ENCODE measurements at places on chromosomes 11 and 22.

DNA sequence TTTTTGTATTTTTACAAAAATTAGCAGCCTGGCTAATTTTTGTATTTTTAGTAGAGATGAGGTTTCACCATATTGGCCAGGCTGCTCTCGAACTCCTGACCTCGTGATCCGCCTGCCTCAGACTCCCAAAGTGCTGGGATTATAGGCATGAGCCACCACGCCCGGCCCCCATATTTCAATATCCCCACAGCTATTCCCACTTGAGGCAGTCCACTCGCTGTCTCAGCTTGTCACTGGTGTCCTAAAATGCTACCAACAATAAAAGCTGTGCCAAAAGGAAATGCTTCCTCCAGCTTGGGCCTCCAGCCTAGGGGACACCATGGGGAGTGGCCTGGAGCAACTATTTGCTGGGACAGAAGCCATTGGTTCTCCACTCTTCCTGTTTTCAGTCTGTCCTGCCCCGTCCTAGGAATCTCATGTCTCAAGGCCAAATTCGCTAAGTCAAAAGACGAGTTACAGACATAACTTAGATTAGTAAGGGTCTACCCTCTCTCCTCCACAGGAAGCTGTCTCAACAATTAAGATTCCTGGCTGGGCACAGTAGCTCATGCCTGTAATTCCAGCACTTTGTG, 7.3 kb upstream of the SPINDOC start:
- no peak for DNase-seq

- DNase-seq, result no peak
Measured at GRCh38 chr11:122847466-122847865, 9.2 kb downstream of the CRTAM start.

- peak; percentile 85 for DNase-seq
Measured at GRCh38 chr11:122628810-122629555, 26.5 kb upstream of the UBASH3B start.

GRCh38 chr11:107816028-107816427, 42.6 kb downstream of the SLC35F2 start:
- no peak for DNase-seq

DNA sequence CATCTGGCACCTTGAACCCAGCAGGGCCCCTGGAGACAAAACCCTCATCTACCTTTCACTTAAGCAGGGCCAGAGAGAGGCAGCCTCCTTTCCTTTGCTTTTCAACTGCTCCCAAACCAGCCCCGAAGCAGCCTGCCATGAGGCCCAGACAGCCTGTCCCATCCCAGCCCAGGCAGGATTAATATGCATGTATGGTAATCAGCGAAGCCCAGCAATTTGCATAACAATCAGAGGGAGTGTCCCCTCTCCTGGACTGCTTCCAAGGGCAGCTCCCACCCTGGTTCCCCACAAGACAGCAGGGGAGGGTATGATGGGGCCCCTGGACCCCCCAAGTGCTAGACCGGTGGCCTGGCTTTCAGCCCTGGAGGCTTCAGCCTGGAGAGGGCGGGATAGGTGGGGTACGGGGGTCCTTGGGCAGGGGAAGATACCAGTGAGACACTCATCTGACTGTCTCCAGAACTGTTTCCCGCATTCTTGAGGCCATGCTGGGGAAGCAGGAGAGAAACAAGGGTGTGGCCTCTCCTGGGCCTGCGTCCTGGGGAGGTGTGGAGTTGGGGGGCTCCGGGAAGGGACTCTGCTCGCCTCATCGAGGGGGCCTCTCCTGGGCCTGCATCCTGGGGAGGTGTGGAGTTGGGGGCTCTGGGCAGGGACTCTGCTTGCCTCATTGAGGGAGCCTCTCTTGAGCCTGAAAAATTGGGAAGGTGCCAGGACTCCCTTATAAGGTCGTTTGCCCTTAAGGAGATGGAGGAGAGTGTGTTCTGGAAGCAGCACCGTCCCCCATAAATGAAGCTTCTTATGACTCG, 93.2 kb upstream of the PRR5 start:
- no peak for DNase-seq

DNA sequence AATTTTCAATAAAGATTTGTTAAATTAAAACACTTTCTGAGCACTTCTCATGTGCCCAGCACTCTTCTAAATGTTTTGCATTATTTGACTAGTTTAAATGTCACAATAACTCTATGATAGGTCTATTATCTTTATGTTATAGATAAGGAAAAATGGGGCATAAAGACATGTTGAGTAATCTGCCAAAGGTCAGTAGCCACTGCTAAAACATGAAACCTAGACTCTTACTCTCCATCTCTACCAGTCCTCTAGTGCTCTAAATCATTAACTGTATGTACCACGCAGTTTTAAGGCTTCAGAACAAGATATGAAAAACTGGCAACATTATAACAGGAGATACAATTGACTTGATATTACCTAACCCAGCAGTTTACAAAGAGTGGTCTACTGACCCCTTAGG, 6.9 kb downstream of the RAB6A start:
- DNase-seq, result no peak

DNA sequence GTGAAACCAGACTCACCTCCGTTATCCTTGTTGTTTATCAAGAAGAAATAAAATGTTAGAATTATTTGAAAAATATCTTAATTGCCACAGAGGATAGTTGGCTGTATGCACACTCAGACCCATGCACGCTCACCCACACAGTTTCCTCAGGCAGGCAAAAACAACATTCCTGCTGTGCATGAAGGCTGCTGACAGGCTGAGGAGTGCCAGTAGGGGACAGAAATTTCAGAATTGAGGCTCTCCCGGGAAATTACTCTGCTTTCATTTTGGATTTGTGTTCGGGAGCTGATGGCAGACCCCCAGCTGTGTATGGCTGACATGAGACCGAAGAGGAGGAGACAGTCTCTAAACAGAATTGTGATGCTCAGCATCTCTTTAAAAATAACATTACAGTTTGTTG, 87.5 kb downstream of the AMOTL1 start:
- DNase-seq, result no peak

- no peak for DNase-seq
Measured at GRCh38 chr11:103338621-103339484, 229.6 kb downstream of the DYNC2H1 start.

GRCh38 chr11:11798586-11799438, 43.0 kb upstream of the USP47 start:
- DNase-seq, result peak; percentile 85

GRCh38 chr11:78094250-78094649, 14.6 kb upstream of the NDUFC2 start:
- DNase-seq, result no peak

GRCh38 chr11:21415606-21416005, 746.2 kb downstream of the NELL1 start:
- no peak for DNase-seq

DNA sequence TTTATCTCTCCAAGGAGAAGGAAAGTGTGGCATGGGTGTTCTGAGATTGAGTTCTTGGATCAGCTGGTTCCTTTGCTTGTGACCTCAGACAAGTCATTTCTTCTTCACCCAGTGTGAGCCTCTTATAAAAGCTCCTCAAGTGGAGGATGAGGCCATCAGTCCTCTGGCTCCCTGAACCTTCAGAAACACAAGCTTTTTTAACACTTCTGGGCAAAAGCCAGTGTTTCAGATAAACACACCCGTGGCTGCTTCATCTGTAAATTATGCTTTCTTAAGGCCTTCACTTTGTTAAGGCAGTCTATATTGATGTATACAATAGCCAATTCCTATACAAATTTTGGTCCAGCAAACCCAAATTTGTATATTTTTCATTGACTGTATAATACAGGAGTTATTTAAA, 179.9 kb downstream of the DBX1 start:
- no peak for DNase-seq

DNA sequence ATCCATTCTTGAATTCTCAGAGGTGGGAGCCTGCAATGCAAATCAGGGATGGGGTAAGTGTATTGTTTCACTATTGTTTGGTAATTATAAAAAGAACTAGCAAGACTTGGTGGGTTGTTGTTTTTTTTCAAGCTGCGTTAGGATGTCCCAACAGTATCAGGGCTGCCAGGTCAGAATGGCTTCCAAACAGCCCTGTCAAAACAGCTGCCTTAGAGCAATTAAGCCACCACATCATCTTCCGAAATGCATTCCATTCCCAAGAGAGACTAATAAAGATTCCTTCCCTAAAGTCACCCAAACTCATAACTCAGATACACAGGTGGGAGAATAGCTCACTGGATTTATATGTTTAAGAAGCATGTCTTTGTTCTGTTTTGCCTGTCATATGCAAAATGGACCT, 23.5 kb downstream of the BBOX1 start:
- DNase-seq, result no peak

DNA sequence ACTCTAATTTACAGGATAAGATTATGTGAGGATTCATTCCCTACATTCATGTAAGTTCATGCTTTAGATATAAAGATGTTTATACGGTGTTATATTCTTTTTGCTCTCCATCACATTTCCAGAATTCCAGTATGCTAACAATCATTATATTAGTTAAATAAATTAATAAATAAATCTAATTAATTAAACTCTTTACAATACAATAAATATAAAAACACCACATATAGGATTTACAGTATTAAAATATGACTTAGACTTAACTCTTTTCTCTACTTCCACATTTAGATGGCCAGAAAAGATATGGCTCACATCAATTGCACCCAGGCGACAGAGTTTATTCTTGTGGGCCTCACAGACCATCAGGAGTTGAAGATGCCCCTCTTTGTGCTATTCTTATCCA, at the start of gene OR8U1:
TSS of gene OR8U1 (plus strand) at position 301 of the 400 bp plus-strand sequence. CDS start at position 301, 0 bp downstream.
- no peak for DNase-seq

GRCh38 chr11:64096835-64097234, 61.1 kb downstream of the FLRT1 start:
- no peak for DNase-seq

DNA sequence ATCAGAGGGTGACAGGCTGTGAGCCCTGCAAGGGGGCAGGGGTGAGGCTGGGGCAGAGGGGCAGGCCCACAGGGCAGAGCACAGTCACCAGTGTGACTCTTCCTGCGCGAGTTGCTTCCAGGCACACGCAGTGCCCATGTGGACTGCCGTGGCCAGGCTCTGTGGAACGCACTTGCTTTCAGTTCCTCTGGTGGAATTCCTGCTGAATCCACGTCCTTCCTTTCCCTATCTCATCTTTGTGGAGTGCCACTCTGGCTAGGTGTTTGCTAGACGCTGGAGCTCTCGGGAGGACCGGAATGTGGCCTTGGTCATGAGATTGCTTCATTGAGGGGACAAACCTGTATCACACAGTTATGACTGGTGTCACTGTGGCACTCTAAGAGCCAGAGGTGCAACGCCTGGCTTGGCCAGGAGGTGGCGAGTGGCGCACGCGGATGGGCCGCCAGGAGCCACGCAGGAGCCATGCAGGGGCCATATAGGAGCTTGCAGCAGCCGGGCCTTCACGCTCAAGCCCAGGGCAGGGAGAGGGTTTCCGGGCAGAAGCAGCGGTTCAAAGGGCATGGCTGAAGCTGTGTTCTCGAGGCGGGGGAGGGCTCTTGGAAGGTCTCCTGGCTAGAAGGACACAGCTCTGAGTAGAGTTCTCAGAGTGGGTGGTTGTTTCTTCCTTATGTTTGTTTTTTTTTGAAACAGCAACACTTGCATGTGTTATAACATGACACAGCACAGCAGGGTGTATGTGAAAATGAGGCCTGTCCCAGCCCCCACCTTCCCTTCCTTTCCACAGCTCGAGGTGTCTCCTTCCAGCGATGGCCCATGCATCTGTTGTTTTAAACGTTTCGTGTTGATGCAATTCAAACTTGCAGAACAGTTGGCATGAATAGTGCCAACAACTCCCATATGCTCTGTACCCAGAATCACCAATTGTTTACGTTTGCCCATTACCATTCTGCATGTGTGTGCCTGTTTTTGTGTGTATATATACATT, 36.2 kb downstream of the TBC1D22A start:
- DNase-seq, result peak; percentile 89

DNA sequence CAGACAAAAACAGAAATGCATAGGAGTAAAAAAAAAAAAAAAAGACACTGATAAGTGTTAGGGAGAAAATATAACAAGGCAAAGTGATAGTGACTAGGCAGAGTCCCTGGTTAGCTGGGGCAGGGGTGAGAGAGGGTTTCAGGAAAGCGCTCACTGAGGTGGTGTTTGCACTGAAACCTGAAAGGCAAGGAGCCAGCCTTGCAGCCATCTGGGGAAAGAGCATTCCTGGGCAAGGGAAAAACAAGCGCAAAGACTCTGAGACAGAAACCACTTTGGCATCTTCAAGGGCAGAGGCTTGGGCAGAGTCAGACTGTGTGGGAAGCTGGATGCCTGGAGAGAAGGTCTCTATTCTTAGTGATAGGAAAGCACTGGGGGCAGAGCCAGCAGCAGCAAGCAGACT, 14.5 kb downstream of the CLMP start:
- no peak for DNase-seq

- no peak for DNase-seq
Measured at GRCh38 chr11:8799273-8799672, 111.7 kb upstream of the AKIP1 start.

DNA sequence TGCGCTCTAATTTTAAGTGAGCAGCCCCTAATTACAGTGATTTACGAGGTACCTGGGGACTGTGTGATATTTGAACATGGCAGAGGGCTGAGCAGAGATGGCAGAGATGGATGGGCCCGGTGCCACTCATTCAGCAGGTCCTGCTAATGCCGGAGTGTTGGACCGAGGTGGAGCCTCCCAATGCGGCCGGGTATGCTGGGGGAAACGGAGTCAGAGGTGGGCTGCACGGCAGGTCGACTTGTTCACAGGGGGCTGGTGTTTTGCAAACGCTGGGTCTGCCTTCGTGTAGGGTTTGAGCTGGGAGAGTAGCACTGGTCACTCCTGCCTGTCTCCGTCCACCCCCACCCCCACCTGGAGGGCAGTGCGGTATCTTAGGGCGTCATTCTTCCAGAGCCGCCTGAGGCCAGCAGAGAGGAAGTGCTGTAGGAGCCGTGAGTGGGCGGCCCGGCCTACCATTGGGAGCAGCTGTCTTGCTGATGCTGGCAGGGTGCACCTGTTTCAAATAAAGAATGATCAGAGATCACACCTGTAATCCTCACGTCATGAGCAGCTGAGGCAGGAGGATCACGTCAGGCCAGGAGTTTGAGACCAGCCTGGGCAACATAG, 122.6 kb downstream of the IGLL1 start:
- no peak for DNase-seq

DNA sequence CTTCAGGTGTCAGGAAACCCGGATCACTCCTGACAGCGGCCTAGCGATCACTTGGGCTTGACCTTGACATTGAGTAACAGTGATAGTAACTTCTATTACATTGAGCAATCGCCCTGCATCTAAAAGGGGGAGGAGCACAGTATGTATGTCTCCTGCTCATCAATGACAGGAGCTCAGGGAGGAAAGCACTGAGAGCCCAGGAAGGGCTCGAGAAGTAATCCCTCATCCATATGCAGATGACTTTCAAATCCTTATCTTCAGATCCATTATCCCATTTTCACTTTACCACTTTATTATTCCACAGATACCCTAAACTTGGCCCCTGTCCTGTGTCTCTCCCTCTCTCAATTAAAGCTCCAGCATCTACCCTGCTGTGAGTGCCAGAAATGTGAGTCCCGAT, 47.8 kb downstream of the ABTB2 start:
- DNase-seq, result no peak

GRCh38 chr11:84922212-84922805, 704.8 kb downstream of the DLG2 start:
- DNase-seq, result no peak

- DNase-seq, result no peak
Measured at GRCh38 chr11:102521121-102521520, 9.4 kb downstream of the MMP7 start.
